Hindlimb muscle (tissue), 1 donor: ENCODE measurements at places on chromosomes 4 and X.

- no peak for DNase-seq
Observed at GRCh38 chrX:45803383-45803921, 602.8 kb upstream of the DIPK2B start.

- no peak for DNase-seq
Observed at GRCh38 chr4:164212134-164212533, 541.8 kb upstream of the SMIM31 start.

DNA sequence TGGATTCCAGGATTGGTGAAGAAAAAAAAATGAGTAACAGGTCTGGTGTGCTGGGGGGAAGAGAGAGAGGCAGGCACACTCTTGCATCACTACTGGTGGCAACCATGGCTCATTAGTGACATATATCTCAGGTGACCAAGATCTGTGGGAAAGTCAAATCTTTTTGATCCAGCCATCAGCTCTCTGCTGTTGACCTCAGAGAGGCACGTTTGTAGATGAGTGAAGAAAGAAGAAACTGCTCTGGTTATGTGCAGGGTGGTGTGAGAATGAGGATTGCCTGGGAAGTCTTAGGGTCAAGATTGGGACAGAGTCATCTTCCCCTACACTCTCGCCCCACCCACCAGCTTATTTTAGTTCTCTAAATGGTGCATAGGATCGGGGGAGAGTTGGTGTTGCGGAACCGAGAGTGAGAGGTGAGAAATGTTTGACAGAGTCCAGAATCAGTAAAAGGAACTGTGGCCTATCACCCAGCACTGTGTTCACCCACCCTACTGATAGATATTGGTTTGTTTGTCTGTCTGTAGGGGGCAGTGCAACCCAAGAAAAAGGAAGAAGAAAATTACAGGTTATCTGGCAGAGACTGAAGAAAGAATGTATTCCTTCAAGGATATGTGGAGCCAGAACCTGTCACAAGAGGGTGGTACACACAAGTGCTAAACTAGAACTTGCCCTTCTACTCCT is 21.9 kb downstream of the ARMCX6 start:
- DNase-seq: peak; percentile 49

DNA sequence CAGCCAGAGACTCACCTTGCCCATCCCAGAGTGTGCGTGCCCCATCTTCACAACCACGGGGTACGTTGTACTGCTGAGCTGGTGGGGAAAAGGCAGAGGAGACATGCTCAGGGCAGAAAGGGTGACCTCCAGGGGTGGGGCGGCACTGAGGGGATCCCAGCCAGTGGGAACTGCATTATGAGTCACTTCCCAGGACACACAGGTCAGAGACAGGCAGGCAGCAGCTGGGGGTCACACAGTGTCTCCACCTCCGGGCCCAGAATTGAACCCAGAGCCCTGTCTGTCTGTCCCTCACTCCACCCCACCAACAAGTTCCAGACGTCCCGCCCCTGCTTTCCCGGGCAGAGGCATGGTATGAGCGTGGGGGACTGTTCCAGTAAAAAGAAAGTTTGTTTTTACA is 4.8 kb upstream of the TIMP1 start:
- no peak for DNase-seq

DNA sequence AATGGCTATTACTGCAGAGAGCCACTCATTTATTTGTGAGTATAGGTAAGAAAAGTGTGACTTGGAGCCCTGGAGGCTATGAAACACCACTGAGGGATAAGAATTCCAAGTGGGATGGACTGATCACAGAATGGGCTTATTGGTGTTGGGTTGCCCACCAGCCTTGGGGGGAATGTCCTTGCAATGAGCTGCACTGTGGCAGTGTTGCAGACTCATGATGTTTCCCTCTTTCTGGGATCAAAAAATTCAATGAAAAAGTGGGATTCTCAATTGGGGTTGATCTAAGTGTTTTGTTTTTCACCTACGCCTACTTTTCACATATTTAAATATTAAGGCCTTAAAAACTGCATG is 1024.5 kb upstream of the PCDH10 start:
- DNase-seq: no peak

- no peak for DNase-seq
Observed at GRCh38 chrX:39458779-39459178, 639.0 kb downstream of the BCOR start.

DNA sequence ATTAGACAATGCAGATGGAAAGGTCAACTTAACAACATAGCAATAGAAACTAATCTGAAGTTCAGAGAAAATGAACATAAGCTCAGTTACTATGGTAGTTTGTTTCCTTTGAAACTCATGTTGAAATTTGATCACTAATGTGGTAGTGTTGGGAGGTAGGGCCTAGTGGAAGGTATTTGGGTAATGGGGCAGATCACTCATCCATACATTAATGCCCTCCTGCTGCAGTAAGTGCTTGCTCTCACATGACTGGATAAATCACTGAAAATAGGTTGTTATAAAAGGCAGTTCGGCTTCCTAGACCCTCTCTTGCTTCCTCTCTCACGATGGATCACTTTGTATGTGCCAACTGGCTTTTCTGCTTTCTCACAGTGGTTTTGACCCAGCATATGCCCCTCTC is 567.4 kb upstream of the GALNT7 start:
- DNase-seq: no peak

- no peak for DNase-seq
Observed at GRCh38 chr4:88822034-88822789, 124.6 kb upstream of the NAP1L5 start.

DNA sequence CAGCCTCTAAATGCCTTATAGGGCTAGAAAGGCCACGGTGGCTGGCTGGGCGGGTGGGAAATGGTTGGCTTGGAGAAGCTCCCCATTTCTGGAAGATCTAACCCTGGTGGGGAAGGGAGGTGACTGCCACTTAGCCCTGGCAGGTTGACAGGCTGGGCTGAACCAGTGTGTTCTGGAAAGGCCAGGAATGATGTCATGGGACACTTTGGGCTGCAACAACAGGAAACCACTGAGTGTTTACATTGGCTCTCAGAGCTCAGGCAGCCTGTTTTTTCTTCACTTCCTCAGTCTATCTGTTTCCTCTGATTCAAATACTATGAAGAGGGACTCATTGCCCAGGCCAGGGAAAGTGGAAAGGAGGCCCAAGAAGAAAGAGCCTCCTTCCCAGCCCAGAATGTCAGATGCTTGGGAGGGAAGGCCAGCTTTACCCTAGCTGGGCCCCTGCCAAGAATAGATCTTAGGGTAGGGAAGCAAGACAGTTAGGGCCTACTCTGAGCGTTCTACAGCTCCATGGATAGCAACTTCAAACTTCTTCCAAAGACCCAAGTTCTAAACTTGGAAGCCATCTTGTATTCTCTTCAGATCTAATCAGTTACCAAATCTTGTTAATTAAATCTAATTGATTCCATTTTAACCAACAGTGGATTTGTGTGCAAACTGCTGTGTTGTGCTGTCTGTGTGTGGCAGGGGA is 65.8 kb upstream of the MSN start:
- DNase-seq: peak; percentile 43

GRCh38 chrX:13742397-13743176 is 8.0 kb downstream of the OFD1 start:
- DNase-seq: no peak
